ENCODE measurements at places on chromosomes 5 and 9.

GRCh38 chr9:10700291-10700690, 87.5 kb upstream of the PTPRD start:
- no peak for DNase-seq

DNA sequence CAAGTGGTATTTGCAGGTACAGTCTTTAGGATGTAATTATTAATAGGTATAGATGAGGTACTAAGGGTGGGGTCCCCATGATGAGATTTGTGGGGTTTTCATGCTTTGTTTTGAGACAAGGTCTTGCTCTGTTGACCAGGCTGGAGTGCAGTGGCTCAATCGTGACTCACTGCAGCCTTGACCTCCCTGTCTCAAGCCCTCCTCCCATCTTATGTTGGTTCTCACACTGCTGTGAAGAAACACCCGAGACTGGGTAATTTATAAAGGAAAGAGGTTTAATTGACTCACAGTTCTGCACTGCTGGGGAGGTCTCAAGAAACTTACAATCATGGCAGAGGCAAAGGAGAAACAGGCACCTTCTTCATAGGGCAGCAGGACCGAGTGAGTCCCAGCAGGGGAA, 217.5 kb downstream of the CDK5RAP2 start:
- no peak for DNase-seq

DNA sequence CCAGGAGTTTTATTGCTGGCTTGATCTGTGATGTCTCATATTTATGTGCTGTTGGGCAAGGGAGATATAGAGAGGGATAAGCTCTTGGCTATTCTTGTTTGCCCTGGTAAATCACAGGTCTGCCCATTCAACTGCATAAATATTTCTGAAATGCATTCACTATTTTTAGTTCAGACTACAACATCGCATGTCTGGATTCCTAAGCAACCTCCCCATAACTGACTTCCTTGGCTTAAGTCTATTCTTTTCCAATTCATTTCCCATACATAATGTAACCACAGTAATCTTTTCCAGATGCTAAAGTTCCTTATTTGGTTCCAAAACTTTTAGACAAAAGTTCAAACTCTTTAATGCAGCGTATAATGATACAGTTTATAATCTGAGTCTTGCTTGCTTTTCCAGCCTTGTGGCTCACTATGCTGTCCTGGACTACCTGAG, 321.4 kb upstream of the ACTBL2 start:
- no peak for DNase-seq

GRCh38 chr5:68504306-68504705, 288.8 kb downstream of the PIK3R1 start:
- no peak for DNase-seq

- DNase-seq, result no peak
Measured at GRCh38 chr5:73637565-73637964, 11.6 kb downstream of the ARHGEF28 start.

DNA sequence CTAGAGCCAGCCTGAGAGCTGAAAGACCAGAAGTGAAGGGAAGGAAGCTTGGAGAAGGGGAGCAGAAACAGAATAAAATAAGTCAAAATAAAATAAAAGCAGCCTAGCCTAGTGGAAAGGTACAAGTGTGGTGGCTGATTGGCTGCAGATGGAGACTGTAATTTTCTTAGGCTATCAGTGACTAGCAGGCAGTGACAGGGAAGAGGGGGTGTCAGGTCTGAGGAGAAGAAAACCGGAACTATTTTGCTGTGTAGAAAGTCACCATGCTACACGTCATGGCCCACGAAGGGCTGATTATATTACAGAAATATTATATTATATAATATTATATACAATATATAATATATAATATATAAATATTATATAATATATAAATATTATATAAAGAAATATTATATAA, 98.1 kb upstream of the TAF11L2 start:
- DNase-seq, result no peak

GRCh38 chr9:127197861-127198430, 66.6 kb upstream of the GARNL3 start:
- DNase-seq, result no peak

- DNase-seq, result no peak
Measured at GRCh38 chr5:104247260-104247659, 684.7 kb upstream of the NUDT12 start.

- DNase-seq, result no peak
Measured at GRCh38 chr9:129036923-129037766, 719 bp downstream of the MIGA2 start.

DNA sequence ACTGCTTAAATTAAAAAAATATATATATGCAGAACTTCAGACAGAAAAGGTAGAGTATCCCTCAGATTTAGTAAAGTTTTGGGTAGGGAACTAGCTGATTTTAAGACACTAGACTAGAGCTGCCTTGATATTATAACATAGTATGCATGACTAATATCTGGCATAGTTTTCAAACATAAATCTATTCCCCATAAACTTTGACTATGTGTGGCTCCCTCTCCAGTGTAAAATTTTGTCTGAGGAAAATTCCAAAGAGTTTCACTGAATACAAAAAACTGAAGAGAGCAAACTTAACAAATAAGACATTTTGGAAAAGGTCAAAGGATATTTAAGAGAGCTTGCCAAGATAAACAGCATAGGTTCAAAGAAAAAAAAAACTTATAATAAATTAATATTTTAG, 66.2 kb upstream of the ZNF462 start:
- DNase-seq, result no peak

DNA sequence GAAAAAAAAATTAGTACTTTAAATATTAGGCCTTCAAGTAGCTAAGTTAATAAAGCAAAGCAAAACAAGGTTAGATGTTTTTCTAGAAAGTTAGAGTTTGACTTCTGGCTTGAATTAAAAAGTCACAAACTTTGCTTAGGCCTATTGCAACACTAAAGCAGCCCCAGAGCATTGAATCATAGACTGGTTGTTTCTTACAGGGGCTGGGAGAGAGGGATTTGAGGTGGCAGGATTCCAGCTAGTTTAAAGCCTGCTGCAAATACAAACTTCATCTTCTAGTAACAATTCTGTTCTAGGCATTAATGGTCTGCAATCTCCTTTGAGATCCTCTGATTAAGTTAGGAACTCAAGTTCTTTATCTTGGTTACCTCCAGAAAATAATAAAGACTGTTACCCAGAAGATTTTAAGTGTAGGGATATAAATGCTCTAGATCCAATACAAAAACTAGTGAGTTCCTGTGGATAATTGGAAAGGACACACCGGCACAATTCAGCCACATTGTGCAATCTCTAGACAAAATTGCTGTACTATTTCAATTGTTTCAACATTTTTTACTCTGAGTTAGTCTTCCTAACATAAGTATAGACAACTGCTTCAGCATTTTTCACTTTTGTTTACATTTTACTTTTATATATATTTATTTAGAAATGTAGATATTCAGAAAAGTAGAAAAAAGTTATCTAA, 12.6 kb downstream of the OR13C5 start:
- DNase-seq, result no peak

DNA sequence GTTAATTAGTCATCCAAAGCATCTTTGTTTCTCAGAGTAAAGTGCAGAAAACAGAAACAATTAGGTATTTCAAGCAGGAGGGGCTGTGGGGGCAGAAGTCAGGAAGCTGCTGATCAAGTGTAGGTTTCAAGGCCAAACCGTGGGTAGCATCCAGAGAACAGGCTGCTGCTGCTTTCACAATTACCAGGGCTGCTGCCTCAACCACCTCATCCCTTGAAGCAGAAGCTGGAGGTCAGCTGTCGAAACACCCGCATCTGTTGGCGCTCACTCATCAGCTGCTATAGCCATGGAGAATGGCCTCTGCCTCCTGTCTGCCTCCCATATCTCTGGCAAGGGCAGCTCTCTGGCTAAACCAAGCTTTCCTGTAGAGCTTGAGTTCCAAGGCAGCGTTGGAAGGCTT, 122.9 kb upstream of the OSMR start:
- no peak for DNase-seq

DNA sequence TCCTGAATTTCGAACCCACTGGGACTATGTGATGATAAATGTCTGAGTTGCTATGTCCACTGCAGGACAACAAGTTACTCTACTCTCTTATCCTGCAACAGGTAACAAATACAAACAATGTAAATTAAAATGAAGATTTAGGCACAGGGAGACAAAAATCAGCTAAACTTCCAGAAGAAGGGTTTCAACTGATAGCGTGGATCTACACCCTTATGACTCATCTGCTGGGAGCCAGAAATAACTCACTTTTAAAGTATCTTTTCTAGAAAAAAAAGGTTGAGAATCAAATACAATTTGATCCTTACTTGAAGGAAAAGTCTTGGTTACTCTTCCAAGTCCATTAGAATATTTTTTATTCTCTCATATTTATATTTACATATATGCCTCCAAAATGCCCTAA, 21.4 kb downstream of the PJA2 start:
- DNase-seq, result no peak

Data from SW 1271 (cell line).